ENCODE measurements at places on chromosomes 6 and 20.

GRCh38 chr20:9999645-10000044, 35.1 kb upstream of the ANKEF1 start:
- DNase-seq: no peak

DNA sequence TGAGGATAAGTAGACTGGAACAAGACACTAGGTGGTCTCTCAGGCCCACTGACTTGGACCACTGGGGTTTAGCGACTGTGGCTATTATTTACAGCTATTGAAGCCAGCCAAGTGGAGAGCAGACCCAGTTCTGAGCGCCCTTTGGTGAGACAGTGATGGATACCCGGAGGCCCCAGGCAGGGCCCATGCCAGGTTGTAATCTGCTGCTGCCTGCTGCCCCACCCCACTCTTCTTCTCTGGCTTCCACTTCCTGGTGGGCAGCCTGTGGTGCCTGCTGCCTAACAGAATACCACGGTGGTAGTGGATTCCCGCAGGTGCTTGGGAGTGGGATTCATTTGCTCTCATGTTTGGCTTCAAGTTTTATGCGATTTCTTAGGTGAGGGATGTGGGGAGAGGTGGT, 570 bp downstream of the RAB44 start:
- no peak for DNase-seq

DNA sequence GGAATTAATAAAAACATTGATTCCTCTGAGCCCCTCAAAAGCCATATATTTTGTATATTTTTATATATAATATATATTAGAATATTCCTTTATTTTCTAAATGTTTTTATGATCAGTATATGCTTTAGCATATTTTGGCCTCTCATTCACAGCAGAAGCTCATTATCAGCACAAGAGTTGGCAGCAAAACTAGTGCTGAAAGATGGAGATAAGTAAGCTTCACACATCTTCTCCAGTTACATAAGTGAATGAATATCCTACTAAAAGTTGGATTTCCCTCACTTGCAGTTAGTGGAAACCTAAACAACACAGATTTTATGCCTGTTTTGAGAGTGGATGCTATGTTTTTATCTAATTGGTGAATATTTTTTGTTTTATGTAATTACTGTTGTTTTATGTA, 1303.8 kb upstream of the ADGRB3 start:
- no peak for DNase-seq

- DNase-seq: no peak
These were observed 35.3 kb downstream of the EZR start for GRCh38 chr6:158783851-158784250.

- no peak for DNase-seq
These were observed 32.7 kb upstream of the SAMHD1 start for GRCh38 chr20:36984257-36984638.

DNA sequence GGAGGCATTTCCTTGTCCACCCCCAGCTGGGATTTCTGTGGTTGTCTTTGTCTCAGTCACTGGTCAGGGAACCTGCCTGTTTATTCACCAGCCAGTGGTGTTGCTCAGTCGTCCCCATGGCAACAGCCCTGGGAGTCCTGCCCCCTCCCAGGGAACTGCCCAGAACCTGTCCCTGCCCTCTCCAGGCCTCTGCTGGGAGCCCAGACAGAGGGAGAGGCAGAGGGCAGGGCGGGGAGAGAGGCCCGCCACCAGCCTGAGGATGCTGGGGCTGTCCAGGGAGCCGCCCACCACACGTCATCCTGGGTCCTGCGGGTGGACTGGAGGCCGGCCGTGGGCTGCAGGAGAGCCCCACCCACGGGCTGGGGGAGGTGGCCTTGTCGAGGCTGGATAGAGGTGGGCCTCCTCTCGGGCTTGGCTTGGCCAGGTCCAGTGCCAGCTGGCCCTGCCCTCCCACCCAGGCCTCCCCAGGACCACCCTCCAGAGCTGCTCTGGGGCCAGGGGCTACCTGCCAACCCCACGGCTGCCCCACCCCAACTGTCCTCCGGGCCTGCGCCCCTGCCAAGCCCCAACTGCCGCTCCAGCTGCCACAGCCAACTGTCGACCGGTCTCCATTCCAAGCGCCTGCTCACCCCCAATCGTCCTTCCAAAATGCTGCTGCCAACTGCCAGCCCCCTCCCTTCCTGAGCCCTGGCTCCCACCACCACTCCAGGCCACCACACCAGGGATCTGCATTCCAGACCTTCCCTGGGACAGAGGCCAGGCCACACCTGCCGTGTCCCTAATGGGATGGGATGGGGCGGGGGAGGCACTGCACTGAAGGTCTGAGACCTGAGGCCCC, 4.2 kb upstream of the ZBTB46 start:
- DNase-seq: no peak

GRCh38 chr6:6518631-6519427, 69.7 kb upstream of the LY86 start:
- DNase-seq: no peak

- DNase-seq: no peak
These were observed 34.3 kb upstream of the RNF144B start for GRCh38 chr6:18352842-18353241.

DNA sequence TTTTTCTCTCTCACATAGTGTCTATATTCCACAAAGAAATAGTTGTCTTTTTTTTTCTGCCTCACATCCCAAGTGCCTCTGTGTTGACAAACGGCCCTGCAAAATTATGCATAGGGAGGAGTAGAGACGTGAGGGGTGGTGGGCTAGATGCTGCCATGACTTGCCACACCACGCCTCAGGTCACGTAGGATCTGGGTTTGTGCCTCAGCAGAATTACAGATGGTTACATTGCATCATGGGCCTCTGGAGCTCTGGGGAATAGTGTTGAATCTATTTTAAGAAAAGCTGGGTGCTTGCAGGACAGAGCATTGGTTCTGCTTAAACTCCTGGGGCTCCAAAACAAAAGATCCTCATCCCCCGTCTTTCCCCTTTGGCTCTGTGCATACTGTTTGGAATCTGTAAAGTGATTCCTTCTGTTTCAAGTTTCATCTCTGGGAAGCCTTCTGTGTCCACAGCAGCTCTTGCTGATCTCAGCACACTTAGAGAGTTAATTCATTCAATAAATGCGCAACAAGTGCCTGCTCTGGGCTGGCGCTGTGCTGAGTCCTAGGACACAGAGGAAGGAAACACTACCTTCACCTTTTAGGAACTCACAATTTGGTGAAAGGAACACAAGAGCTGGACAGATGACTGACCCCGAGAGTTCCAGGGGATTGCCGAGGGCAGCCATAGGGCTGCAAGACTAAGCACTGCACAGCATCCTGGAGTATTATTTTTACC, 2.4 kb downstream of the FANCE start:
- DNase-seq: no peak

GRCh38 chr20:36130390-36130789, 24.1 kb upstream of the EPB41L1 start:
- no peak for DNase-seq

DNA sequence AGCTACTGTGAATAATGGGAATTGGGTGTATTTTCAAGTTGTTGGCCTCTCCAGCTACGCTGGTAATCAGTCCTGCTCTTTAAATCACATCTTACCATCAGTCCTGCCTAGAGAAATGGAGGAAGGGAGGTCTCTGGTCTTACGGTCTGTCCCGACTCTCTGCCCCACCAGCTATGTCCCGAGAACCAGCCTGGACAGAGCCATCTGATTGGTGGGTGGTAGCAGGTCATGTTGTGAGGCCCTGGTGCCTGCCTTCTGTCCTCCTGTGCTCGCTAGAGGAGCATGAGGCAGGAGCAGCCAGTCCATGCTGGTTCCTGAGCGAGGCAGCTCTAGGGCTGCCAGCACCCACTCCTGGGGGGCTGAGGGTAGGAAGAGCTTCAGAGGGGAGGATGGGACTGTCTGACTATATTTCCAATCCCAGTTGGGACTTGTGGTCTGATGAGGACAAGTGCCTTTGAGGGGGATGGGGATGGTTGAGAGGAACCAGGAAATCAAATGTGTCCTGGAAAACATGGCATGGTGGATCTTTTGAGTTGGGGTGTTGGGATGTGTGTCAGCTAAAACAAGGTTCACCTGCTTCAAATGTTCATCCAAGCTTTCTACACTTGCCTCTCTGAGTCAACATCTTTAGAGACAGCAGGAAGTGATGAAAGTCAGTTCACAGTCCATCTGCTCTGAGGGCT, 33.0 kb downstream of the SYNJ2 start:
- DNase-seq: no peak

- no peak for DNase-seq
These were observed 2.1 kb downstream of the VEGFA start for GRCh38 chr6:43771858-43772680.

- no peak for DNase-seq
These were observed 357.1 kb upstream of the POU3F2 start for GRCh38 chr6:98477231-98477630.

DNA sequence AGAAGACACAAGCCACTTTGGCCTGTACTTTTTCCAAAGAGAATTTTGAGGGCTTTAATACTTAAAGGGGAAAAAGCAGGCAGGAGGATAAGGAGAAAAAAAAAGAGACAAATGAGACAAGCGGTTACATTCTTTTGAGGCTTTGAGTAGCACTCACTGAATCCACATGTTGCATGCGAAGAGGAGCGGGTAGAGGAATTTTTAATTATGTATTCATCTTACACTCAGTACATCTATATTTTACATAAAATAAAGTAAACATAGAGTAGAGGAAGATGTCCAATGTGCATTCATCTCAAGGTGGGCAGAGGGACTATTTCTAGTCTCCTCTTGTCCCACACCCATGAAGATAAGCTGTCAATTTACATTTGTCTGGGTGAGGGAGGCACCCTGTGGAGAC, 266.9 kb downstream of the CD109 start:
- no peak for DNase-seq

DNA sequence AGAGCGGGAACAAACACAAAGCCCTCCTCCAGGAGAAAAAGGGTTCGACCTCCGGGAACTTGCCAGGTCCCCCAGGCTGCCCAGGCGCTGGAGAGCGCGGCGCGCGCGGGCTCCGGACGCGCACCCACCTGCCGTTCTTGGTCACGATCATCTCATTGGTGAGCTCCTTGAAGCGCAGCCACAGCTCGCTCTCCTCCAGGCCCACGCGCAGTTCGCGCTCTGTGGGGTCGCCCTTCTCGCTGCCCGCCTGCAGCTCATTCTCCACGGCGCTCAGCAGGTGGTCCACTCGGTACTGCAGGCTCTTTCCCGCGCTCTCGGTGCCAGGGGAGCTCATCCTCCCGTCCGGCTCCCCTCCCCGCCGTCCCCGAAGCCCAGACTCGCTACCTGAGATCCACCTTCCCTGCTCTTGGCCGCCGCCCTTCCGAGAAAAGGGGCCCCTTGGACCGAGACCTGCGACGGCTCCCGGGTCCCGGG, 356 bp downstream of the TBXT start:
- no peak for DNase-seq

DNA sequence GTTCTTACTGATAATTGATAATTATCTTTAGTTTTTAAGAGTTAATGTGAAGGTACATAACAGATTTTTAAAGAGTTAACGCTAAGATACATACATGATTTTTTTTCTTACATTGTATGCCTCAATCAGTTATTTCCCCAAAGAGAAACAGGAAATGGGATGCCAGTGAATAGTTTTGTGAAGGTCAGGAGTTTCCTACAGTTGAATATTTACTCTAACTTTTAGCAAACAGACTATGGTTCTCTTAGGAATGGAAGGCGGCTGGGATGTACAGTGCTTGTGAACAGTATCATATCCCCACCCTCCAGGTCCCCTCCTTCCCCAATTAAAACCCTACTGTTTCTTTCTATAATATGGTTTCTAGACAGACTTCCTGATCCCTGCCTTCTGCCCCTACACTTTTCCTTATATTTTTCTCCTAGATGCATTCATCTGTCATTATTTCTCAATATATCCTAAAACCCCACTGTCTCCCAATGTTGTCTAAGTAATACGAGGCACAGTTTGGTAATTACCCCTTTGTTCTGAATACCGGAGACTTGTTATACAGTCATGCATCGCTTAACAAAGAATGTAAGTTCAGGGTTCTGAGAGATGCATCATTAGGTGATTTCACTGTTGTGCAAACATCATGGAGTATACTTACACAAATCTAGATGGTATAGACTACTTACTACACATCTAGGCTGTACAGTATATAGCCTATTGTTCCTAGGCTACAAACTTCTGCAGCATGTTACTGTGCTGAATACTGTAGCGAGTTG, 29.2 kb downstream of the SLC35A1 start:
- no peak for DNase-seq

GRCh38 chr6:70353448-70353847, 50.6 kb upstream of the COL9A1 start:
- no peak for DNase-seq

DNA sequence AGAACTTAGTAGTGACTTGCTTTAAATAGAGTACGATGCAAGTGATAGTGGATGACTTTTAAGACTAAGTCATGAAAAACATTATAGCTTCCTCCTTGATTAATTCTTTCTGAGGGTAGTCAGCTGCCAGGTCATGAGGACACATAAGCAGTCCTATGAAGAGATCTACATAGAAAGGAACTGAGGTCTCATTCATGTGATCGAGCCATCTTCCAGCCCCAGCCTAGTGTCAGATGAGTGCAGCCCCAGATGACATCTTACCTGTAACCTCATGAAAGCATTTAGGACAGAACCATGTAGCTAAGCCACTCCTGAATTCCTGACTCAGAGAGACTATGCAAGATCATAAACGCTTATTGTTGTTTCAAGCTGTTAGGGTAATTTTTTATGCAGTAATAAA, 67.7 kb downstream of the AK9 start:
- no peak for DNase-seq

- no peak for DNase-seq
These were observed 19.0 kb upstream of the BHLHE23 start for GRCh38 chr20:63025534-63026331.

DNA sequence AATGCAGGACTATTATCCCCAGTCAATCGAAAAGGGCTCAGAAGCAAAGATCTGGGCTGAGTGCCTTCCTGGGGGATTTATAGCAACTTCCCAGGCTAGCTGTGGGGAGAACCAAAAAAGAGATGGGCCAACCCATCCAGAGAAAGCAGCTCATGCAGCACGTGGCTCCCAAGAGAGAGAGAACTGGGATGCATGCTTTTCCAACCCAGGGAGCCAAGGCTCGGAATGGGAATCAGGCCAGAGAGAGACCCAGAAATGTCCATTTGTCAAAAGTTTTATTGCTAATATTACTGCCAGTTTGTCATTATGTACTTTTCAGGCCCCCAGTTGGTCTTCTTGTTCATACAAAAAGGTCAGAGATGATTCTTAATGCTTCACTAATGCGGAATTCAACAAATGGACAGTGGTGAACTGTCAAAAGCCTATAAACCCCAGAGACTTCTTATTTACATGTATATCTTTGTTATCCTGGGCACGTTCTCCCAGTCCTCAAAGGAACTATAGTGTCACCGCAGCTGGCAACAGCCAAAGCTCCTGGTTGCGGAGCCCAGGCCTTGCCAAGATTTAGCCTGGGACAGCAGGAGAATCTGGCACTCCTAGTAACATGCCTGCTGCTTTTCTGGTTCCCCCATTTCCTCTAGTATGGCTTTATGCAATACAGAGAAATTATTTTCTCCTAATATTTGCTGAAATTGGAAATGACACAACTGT, 139.1 kb upstream of the POU3F2 start:
- no peak for DNase-seq

GRCh38 chr20:52747845-52748284, 224.3 kb upstream of the TSHZ2 start:
- DNase-seq: no peak

DNA sequence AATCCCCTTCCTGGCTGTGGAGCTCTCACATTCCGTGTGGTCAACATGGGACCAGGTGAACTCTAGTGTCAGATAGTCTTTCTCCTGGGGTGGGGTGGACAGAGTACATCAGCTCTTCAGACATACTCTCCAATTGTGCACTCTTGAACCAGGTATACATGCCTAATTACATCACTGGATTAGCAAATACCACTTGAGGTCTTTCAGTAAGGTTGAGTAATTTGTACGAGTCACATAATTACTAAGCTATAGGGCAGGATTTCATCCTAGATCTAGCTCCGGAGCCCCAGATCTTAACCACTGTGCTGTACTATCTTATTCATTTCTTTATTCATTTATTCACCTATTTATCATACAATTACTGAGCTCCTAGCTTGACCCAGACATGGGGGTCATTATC, 821.3 kb downstream of the TFAP2A start:
- no peak for DNase-seq
